ENCODE measurements at places on chromosomes 11 and 22. TPM values are rescaled to one million over a fixed set of nuclear protein-coding genes. Genes with fewer than 3 reads are reported as not detected.

HORMAD2 gene
- not detected for total RNA-seq

MRTFA gene
- total RNA-seq: 47.7 TPM

- DNase-seq: no peak
These were observed 812 bp downstream of the JAM3 start for GRCh38 chr11:134069426-134070341.

GRCh38 chr22:31124290-31124689, 1.5 kb downstream of the INPP5J start:
- DNase-seq: no peak

P2RY2 gene
- not detected for total RNA-seq

- DNase-seq: no peak
These were observed 6.5 kb upstream of the RHOD start for GRCh38 chr11:67050139-67050538.

- no peak for DNase-seq
These were observed 74.4 kb downstream of the SLC36A4 start for GRCh38 chr11:93123351-93123898.

- no peak for DNase-seq
These were observed 24.9 kb downstream of the ZBTB16 start for GRCh38 chr11:114084414-114084813.

GRCh38 chr11:11467312-11467711, 114.3 kb upstream of the CSNK2A3 start:
- no peak for DNase-seq

SEC14L2 gene
- 5.4 TPM for total RNA-seq

DNA sequence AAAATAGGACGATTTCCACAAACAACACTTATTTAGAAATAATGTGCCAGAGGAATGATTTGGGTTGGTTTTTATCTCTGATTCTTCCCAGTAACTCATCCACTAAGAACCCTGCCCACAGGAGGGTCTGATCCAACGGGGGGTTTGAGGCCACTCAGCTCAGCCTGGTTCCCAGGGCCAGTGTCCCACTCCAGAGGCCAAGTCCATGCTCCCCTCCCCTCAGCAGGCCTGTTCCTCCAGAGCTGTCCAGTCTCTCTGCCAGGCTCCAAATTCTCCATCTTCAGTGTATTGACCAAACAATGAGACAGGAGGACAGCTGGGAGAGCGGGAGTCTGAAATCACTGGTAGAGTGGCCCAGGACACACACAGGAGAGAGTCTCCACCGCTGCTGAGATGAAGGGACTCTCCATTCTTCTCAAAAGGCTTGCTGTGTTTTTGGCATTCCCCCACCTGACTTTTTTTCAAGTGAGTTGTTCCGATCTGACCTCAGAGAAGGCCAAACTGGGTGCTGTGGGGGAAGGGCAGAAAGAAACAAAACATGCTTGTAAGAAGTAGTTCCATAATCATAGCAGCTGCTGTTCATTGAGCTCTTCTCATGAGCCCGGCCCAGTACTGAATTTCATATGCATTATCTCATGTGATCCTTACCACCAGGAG, 17.6 kb upstream of the SCN2B start:
- no peak for DNase-seq

DNA sequence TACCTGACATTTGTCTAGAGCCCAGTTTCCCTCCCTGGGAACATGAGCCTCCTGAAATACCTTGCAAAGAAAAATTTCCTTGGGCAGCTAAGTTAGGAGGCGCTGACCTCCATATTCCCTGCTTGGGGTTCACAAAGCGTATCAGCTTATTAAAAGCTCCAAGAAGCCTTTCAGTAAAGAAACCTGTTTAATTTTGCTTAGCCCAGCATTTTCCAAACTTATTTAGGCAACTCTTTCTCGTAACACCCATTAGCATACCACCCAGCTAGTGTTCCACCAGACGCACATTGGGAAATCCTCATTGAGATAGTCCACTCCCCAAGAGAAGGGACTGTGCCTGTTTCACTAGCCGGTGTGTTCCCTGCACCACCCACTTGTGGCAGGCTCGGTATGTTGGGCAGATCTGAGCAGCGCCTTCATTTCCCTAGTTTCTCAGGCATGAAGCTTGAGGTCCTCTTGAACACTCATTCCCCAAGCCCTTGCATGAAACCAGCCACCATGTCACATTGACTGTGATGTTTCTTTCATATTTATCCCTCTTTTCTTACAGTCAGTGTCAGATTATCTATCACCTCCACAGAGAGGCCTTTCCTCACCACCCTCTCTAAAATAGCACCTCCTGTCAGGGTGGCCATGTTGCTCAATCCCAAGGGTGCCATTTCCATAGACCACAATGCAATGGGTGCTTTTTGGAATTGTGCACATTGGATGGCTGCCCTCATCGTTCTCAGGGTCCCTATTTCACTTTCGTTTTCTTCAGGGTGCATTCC, 12.5 kb upstream of the ELF5 start:
- DNase-seq: no peak

OR2AT4 gene
- total RNA-seq: 0.02 TPM

- no peak for DNase-seq
These were observed 98.0 kb upstream of the TBCEL start for GRCh38 chr11:120925944-120926343.

Measured in A172 (cell line).